ENCODE measurements at places on chromosomes 13 and 19.
A peak's percentile ranks its signal among the peaks of the same experiment; 100 is the strongest.

GRCh38 chr13:78183732-78184131 lies 265.1 kb upstream of the EDNRB start:
- no peak for DNase-seq

DNA sequence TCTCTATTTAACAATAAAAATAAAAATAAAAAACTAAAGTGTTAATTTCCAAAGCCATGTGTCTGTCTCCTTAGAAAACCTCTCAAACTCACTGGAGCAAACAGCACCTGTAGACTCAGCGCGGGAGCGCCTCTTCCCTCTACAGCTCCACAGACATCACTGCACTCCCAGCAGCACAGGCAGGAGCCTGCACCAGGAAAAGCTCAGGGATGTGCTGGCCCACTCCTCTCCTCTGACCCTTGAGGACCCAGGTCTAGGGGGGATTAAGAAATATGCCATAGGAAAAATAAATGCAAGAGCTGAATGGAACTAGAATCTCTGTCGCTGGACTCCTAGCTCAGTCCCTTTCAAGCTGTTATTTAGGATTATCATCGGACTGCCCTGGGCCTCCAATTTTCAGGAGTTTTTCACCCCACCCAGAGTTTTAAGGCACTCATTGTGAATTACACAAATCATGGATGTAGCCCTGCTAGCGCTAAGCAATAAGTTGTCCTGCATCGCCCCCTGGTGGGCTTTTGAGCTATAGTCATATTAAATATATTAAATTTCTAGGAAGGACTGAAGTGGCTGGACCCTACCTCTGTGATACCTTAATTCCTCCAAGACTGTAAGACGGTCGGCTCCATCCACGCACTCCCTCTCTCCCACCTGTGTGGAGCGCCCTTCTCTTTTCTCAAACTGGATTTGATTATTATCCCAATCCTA lies 333.9 kb downstream of the UQCRFS1 start:
- DNase-seq: peak; percentile 73

DNA sequence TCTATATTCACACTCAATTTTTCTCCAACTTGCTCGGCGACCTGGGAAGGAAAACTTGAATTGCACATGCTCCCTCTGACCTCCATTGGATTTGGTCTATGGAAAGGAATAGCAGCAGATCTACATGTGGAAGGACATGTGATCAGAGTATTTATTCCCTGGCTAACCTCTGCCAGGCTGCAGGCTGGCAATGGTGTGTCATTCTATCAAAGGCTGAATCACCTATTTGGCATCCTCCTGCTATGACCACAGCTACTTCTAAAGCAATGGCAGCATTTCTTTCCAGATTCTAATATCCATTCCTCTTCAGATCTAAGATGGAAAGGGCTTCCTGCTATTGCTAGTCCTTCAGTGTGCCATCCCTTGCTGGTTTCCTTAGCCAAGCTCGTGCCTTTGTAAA lies 144.3 kb upstream of the FREM2 start:
- DNase-seq: no peak

DNA sequence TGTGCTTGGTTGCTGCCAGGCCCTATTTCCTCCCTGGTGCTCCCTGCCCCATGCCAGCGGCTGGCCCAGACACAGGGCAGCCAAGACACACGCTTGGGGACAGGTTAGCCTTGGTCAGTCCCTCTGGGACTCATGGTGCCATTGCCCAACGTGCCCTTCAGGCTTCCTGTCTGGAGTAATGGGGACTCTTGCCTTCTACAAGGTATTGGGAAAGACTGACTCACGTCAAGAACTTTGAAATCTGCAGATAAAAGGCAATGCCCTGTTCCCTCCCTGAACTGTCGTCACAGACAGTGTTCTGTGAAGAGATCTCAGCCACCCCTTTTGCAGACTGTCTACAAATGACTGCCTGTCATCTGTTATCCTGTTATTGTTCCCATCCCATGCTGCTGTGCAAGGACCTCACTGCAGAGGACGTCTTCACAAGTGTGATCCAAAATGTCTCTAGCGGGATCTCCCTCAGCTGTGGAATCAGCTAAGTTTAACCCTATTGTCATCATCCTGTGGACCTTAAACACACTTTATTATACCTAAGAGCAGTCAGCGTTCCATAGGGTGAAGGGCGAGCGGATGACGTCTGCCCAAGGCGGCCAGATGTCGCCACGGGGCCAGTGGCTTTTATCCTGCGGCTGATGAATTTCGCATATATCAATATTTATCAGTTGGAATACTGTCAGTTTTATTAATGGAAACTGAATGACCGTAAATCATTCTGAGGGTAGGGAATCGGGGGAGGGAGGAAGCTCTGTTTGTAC lies 59.0 kb downstream of the GSX1 start:
- no peak for DNase-seq

DNA sequence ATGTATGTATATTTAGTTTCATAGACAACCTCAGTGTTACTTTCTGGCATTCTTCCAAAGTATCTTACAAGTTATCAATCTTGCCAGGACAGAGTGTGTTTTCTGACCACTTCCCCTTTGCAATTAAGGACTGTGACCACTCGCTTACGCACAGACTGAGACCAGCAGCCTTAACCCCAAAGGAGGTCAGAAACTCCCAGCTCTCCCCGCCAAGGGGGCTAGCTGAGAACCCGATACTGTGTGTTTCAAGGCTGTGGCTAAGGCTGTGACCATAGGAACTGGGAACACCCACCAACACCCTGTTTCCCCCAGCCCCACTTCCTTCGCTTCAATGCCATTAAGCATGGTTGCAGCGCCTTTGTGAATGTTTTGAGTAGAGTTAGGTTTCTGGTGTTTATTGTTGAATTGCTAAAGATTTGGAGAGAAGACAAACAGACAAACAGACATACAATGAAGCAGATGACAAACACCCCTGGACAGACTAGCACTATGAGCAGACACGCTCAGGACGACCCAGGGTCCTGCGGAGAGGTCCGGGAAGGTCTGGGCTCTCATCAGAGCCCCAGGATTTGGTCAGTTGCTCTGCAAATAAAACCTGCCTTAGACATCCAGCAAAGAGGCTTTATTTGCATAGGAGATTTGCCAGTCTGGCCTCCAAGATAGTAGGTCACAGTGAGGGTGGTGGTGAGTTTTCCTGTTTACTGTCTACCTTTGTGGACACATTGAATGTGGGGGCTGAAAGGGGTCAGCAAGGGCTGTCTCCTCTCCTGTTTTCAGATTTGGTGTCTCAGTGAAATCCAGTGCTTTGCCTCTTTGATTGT lies 25.0 kb upstream of the TNFSF11 start:
- DNase-seq: peak; percentile 6

GRCh38 chr19:21098291-21098690 lies 16.3 kb downstream of the ZNF714 start:
- no peak for DNase-seq

- no peak for DNase-seq
Measured at GRCh38 chr13:77866971-77867370, 51.7 kb downstream of the EDNRB start.

- DNase-seq: no peak
Measured at GRCh38 chr13:112391746-112392145, 15.6 kb downstream of the SPACA7 start.

DNA sequence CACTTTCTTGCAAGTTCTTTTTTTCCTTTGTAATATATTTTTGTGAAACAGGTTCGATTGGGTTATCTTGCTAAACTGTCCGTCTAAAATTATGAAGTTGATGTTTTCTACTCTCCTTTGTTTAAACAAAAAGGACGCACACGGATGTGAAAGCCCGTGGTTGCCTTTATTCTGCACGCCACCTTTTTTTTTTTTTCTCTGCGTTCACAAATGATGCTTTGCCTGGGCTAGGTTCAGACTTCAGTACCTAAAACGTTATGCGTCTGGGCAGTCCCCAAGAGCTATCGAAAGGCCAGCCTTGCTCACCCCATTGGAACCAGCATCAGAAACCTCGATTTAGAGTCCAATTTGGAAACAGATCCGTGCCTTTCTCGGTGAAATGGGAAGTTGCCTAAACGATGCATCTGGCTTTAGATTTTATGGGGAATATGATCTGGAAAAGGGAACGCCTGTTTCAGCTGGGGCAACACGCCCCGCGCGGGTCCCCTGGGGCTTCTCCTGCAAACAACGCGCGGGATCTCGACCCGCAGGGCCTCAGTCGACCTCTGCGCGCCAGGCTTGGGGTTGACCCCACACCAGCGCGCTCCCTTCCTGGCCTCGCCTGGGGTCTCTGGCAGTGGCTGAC lies 113.9 kb downstream of the KCNRG start:
- no peak for DNase-seq

GRCh38 chr13:73903561-73903960 lies 230.6 kb downstream of the KLF12 start:
- no peak for DNase-seq

- DNase-seq: no peak
Measured at GRCh38 chr19:55228403-55229031, at the start of gene TMEM86B. Gene TMEM86B (minus strand): TSS chr19:55228763. CDS start chr19:55228741, 22 bp downstream.
